ENCODE measurements at places on chromosomes 12 and 14.

- DNase-seq: no peak
Measured at GRCh38 chr12:25009496-25010092, 60.7 kb upstream of the BCAT1 start.

- DNase-seq: no peak
Measured at GRCh38 chr12:47835006-47835830, 15.5 kb upstream of the HDAC7 start.

- DNase-seq: no peak
Measured at GRCh38 chr12:89350260-89350629, 2.1 kb downstream of the DUSP6 start.

GRCh38 chr14:36659822-36660735 lies 1.6 kb upstream of the PAX9 start:
- DNase-seq: no peak

- DNase-seq: peak; percentile 72
Measured at GRCh38 chr12:113174461-113175384, 10.6 kb downstream of the DDX54 start.

- no peak for DNase-seq
Measured at GRCh38 chr12:3836641-3837040, 36.6 kb downstream of the PARP11 start.

GRCh38 chr14:88195676-88196075 lies 127.4 kb downstream of the KCNK10 start:
- no peak for DNase-seq

GRCh38 chr14:74695406-74695805 lies 17.5 kb downstream of the AREL1 start:
- DNase-seq: peak; percentile 71

DNA sequence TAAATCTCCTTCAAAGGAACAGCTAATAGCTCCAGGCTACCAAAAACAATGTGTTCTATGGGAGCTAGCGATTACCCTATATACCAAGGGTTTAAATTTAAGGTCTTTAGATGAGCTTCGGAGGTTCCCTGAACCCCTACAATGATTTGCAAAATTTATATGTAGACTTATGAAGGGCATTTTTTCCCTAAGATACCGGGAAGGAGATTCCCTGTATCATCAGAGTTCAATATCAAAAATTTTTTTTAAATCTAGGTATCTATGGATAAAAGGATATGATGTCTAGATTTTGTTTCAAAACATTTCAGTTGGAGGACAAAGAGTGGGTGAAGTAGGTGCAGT lies 17.9 kb upstream of the COL2A1 start:
- DNase-seq: no peak

DNA sequence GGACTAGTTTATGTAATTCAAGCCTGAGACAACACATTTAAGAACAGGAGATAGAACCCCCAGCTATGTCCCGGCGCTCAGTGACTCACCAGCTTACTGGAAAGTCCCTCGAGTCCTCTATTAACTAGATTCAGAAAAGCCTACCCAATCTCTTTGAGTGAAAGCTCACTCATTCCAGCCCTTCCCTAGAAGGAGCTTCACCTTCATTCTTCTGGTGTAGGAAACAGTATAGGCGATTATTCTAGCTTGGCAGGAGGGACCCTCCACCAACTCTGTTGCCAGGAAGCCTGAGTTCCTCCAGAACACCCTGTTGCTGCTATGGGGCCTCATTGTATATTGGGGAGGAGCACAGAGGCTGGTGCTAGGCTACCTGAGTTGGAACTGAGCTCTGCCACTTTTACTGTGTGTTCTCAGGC lies 57.2 kb upstream of the AEBP2 start:
- DNase-seq: peak; percentile 29

- peak; percentile 72 for DNase-seq
Measured at GRCh38 chr14:60183741-60184140, 18.5 kb upstream of the DHRS7 start.

- DNase-seq: no peak
Measured at GRCh38 chr12:126210448-126210847, 1145.2 kb downstream of the AACS start.

GRCh38 chr14:21191809-21192446 lies 36.1 kb upstream of the OR5AU1 start:
- DNase-seq: peak; percentile 71

- no peak for DNase-seq
Measured at GRCh38 chr12:131564845-131565244, 146.0 kb upstream of the SFSWAP start.

- DNase-seq: no peak
Measured at GRCh38 chr12:130579231-130579630, 136.9 kb downstream of the RIMBP2 start.

- DNase-seq: no peak
Measured at GRCh38 chr12:121797937-121798786, 4.7 kb upstream of the RHOF start.

DNA sequence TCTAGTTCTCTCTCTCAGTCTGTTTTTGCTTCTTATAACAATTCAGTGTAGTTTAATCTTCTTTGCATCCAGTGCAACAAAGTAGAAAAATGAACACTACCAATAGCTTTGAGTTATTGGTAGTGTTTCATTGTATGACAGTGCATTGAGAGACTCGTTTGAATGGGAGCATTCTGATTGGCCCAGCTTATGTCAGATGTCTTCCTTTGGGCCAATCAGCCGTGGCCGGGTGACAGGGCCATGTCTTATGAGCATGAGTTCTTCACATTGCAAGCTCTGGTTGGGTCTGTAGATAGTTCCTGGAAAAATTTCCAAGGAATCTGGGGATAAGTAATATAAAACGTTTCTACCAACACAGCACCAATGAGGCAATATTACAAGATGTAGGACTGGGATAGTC lies 36.5 kb downstream of the GYS2 start:
- DNase-seq: no peak

DNA sequence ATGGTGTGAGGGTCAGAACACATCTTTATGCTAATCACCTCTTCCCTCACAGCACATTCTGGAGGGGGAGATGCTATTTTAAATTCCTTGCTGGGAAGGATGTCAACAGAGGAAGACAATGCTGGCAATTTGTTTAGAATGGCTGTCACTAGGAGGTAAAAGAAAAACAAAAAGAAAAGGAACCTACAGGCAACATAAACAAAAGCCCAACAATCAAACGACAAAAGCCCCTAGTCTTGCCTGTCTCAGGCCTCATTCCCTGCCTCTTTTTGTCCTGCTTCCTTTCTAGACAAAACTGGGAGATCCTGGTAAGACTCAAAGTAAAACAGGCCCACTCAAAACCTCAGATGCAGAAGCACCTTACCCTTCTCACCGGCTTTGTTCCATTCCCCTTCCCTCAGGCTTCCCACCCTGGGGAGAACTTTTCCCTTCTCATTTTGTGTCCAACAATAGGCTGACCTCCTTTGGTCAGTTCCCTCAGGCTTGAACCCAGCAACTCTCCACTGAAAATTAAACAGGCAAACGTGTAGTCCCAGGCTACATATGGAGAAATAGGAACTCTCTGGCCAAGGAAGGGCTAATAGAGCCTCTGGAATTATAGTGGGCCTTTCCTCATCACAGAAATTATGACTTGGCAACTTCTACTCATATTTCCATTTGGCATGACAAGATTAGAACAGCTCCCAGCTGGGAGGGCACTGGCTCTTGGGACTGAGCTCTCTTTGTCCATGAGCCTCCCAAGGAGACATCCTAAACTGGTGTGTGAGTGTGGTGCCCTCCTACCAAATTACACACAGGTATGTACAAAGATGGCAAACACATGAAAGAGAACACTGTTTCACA lies 193.0 kb downstream of the MON2 start:
- DNase-seq: no peak

GRCh38 chr14:42293180-42293579 lies 686.5 kb downstream of the LRFN5 start:
- DNase-seq: no peak

- DNase-seq: no peak
Measured at GRCh38 chr14:101174522-101174838, 271.0 kb upstream of the RTL1 start.

DNA sequence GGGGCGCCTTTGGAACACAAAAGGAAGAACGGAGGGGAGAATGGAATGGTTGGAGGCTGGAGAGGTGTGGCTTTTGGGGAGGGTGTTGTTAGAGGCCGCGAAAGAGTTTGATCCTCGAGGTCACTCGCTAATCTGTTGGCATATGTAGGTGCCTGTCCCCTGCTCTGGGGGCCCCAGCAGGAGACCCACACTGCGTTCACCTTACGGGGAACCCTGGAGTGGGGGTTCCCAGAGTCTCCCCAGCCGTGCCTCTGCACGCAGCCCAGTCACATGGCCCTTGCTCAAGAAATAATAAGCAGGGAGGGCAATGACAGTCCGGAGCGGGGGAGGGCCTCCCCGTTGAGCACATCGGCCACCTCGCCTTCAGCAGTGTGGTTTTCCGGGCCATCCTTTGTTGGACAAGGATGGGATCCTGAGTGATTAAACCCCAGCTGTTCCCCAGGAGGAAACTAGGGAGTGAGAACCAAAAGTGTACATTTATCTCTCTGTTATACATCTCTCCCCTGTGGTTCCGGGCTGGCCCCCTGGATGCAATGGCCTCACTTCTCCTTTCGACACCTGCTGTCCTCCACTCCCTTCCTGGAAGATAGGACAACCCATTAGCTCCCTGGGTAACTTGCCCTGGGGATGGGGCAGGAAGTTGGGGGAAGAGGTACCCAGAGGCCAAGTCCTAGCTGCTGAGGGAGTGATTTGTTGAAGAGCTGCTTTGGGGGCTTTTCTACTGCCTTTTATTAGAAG lies 1.3 kb downstream of the PLEKHG3 start:
- DNase-seq: peak; percentile 24

DNA sequence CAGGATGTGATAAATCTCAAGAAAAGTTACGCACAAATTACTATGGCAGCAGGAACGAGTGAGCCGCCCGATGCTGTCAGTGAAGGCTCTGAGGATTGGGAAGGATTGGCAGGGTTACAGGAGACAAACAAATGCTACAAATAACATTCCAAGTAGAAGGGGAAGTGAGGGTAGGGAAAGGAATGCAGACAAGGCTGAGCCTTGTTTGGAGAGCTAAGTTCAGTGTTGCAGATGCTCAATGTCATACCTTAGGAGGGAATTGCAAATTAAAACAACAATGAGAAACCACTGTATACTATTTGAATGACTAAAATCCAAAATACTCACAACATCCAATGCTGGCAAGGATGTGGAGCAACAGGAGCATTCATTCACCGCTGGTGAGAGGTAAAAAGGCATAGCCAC lies 1.3 kb downstream of the CLEC9A start:
- DNase-seq: peak; percentile 50

GRCh38 chr12:27220055-27220987 lies 23.8 kb upstream of the STK38L start:
- peak; percentile 24 for DNase-seq

GRCh38 chr12:55694651-55695050 lies 13.1 kb downstream of the ITGA7 start:
- DNase-seq: no peak

DNA sequence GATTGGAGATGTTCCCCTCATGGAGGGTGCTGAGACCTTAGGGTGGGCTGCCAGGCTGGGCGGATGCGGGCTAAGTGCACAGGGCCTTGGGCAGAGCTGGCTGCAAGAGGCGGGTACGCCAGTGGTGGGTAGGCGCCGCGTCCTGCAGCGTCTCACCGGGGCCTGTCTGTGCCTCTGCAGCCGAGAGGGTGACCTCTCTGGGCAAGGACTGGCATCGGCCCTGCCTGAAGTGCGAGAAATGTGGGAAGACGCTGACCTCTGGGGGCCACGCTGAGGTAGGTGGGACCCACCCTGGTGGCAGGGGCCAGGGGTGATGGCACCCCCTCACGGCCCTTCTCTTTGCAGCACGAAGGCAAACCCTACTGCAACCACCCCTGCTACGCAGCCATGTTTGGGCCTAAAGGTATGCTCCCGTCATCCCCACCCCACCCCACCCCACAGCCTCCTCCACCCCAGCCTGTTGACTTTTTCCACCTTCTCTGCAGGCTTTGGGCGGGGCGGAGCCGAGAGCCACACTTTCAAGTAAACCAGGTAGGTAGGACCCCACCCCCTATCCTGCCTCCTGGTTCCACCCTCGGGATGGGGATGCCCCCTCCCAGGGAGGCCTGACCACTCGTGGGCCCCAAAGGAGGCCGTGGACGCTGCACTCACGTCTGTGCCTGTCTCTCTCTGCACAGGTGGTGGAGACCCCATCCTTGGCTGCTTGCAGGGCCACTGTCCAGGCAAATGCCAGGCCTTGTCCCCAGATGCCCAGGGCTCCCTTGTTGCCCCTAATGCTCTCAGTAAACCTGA lies 1.5 kb downstream of the CRIP1 start:
- DNase-seq: no peak

DNA sequence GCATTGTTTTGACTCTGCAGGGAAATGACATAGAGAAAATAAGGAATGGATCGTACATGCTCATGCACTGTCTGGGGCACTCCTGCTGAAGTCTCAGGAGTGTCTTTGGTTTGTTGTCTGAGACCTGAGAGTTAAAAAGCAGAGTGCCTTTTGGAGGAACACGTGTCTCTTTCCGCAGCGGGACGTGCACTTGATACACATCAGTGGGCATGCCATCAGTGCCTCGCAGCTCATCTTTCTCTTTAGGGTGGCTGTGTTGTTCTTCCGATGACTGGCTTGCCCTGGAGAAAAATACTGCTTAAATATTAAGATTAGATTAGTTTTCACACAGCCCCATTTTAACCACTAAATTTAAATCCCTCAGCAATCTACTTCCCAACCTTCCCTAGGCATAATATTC lies 835.9 kb downstream of the DIO2 start:
- DNase-seq: no peak

GRCh38 chr14:103705118-103705503 lies 10.1 kb downstream of the XRCC3 start:
- no peak for DNase-seq

GRCh38 chr12:30457621-30458289 lies 237.9 kb downstream of the IPO8 start:
- peak; percentile 76 for DNase-seq

- no peak for DNase-seq
Measured at GRCh38 chr14:90519262-90519920, 122.6 kb downstream of the CALM1 start.

GRCh38 chr14:59132796-59133494 lies 55.5 kb upstream of the DAAM1 start:
- no peak for DNase-seq

DNA sequence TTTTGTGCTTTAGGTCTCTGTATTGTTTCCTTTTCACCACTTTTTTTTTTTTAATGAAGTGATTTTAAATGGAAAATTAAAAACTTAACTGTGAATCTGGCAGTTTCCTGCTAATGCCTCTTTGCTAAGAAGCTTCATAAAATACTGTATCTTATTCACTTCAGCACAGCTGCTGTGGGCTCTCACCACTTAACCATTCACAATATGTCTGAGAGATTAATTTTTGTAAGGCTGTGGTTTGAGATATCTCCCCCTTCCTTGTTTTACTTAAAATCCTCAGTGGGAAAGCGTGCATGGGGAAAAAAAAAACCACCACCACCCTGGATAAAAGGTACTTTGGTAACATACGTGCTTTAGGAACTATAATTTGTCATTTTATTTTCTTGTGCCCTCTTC lies 115.9 kb downstream of the ETV6 start:
- DNase-seq: peak; percentile 69

GRCh38 chr12:15858353-15858752 lies 23.8 kb upstream of the STRAP start:
- DNase-seq: peak; percentile 26

All from OCI-M1 (cell line).